ENCODE measurements at places on chromosomes 7 and 10. TPM values are rescaled to one million over a fixed set of nuclear protein-coding genes. Genes with fewer than 3 reads are reported as not detected.

DNA sequence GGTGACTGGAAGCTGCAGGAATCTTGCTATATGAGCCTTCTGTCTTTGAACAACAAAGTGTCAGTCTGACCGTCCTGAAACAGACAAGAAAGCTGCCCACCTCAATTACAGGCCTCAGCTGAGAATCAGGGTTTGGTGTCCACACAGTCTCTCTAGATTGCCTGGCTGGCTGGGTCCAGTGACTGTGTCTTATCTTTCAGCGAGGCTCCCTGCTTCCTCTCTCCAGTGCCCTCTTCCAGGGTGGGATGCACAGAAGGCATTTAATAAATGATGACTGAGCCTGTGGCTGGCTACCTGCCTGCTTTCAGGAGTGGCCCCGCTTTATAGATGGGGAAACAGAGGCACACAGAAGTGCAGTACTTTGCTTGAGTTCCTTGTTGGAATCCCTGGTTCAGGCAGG is 27.4 kb downstream of the FGF8 start:
- H3K27ac ChIP-seq: no peak overlapping the region
- no peaks in the 10 kb centered on the region for H3K4me1 ChIP-seq
- no peak overlapping the region for H3K4me3 ChIP-seq
- no peaks in the 10 kb centered on the region for H3K36me3 ChIP-seq
- DNase-seq: no peak

DNA sequence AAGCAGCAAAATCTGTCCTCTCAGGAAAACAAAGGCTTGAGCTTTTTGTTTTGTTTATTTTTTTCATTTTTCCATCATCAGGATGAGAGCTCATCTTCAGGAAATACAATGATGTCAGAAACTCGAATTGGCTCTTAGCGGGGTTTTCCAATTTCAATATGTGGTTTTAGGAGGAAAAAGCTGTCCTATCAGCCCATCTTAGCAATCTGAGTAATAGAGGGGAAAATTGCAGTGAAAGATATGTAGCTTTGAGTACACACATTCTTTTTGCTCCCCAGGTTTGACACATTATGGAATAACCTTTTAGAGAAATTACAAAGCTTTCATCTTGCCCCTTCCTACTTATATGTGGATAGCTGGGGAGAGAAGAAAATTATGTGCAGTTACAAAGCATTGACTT is 113.6 kb upstream of the MYO3A start:
- H3K27me3 ChIP-seq: no peaks in the 10 kb centered on the region
- no peaks in the 10 kb centered on the region for H3K4me1 ChIP-seq
- no peak for DNase-seq
- no peak overlapping the region for H3K4me3 ChIP-seq
- H3K36me3 ChIP-seq: no peaks in the 10 kb centered on the region

GRCh38 chr10:98555021-98555619 is 108.4 kb upstream of the HPS1 start:
- H3K27ac ChIP-seq: no peak overlapping the region
- H3K36me3 ChIP-seq: no peaks in the 10 kb centered on the region
- no peaks in the 10 kb centered on the region for H3K27me3 ChIP-seq
- no peak overlapping the region for H3K4me3 ChIP-seq
- no peak for DNase-seq

Gene TUBGCP2
- 27.2 TPM for total RNA-seq

DNA sequence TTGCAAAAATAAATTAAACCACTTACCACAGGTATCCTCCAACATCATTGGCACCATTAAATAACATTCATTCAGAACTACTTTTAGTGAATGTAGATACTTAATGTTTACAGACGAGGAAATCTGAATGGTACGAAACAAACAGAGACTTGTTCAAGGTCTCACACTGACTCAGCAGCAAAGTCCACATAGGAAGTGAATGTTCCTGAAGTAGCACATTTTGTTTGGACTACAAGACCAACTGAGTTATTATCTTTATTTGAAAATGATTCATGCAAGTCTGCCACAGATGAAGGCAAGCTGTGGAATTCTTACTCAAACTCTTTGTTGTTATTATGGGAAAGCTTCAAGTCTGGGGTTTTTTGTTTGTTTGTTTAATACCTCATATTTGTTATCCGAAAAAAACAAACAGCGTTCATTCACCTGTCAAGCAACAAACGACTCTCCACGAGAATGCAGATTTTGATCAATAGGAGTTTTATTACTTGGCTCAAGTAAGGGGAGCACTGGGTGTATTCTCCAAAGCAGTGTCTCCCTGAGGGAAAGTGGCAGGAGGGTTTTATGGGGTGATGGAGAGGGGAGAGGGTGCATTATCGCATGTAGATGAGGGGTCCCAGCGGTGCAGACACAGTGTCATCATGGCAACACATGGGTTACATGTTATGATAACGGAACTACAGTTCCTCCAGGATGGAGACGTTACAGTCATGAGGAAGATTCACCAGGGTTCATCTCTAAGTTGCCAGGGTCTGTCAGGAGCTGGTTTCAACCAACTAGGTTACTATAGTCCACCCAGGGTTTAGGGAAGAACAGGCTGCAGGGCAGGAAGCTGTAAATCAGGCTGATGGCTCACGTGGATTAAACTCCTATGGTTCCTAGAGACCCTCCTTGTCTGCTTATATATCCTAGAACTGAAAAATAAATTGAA is 147.7 kb upstream of the AKR1E2 start:
- no peak overlapping the region for H3K4me3 ChIP-seq
- H3K27ac ChIP-seq: peak overlapping the region; percentile 77
- H3K4me1 ChIP-seq: peaks cover 7% of the 10 kb centered on the region

GRCh38 chr7:84454174-84454959 is 259.8 kb upstream of the SEMA3A start:
- H3K36me3 ChIP-seq: no peaks in the 10 kb centered on the region
- no peaks in the 10 kb centered on the region for H3K27me3 ChIP-seq
- no peaks in the 10 kb centered on the region for H3K4me1 ChIP-seq

All from sigmoid colon (tissue), 7 donors.